ENCODE measurements at places on chromosomes 1 and 21. TPM values are rescaled to one million over a fixed set of nuclear protein-coding genes. Genes with fewer than 3 reads are reported as not detected.

Gene OR6K3
- not detected for total RNA-seq

Gene ITGB2
- 1.5 TPM for total RNA-seq

Gene EPHA2
- 31.4 TPM for total RNA-seq

Gene PROK1
- total RNA-seq, result not detected

Gene IPO9
- total RNA-seq, result 98.6 TPM

Gene KIF14
- 20.7 TPM for total RNA-seq

Gene XCL1
- total RNA-seq, result 0.53 TPM

Gene BEND5
- total RNA-seq, result 4.8 TPM

Gene MSH4
- total RNA-seq, result 0.30 TPM

Gene RNF186
- not detected for total RNA-seq

Gene SEC16B
- total RNA-seq, result 0.92 TPM

Gene LDLRAD1
- 0.09 TPM for total RNA-seq

- DNase-seq, result no peak
- no peaks in the 10 kb centered on the region for H3K36me3 ChIP-seq
- H3K27me3 ChIP-seq, result no peaks in the 10 kb centered on the region
- no peak overlapping the region for H3K4me3 ChIP-seq
- peaks cover 4% of the 10 kb centered on the region for H3K4me1 ChIP-seq
Observed at GRCh38 chr1:230540421-230541155, 101.7 kb upstream of the COG2 start.

- H3K27me3 ChIP-seq, result peaks cover 81% of the 10 kb centered on the region
- H3K4me1 ChIP-seq, result peaks cover 20% of the 10 kb centered on the region
- no peaks in the 10 kb centered on the region for H3K36me3 ChIP-seq
- no peak for DNase-seq
- no peak overlapping the region for H3K4me3 ChIP-seq
Observed at GRCh38 chr1:6414881-6415626, 4.7 kb downstream of the HES2 start.

GRCh38 chr1:197920067-197920396, 2.9 kb downstream of the LHX9 start:
- no peak for DNase-seq
- peak overlapping the region; percentile 82 for H3K4me3 ChIP-seq
- no peak overlapping the region for H3K27ac ChIP-seq
- peaks cover 97% of the 10 kb centered on the region for H3K27me3 ChIP-seq
- no peaks in the 10 kb centered on the region for H3K36me3 ChIP-seq
- peaks cover 78% of the 10 kb centered on the region for H3K4me1 ChIP-seq

GRCh38 chr1:15459771-15460707, 3.5 kb downstream of the CELA2A start:
- H3K36me3 ChIP-seq, result no peaks in the 10 kb centered on the region
- no peak overlapping the region for H3K4me3 ChIP-seq
- no peak overlapping the region for H3K27ac ChIP-seq
- no peaks in the 10 kb centered on the region for H3K27me3 ChIP-seq

DNA sequence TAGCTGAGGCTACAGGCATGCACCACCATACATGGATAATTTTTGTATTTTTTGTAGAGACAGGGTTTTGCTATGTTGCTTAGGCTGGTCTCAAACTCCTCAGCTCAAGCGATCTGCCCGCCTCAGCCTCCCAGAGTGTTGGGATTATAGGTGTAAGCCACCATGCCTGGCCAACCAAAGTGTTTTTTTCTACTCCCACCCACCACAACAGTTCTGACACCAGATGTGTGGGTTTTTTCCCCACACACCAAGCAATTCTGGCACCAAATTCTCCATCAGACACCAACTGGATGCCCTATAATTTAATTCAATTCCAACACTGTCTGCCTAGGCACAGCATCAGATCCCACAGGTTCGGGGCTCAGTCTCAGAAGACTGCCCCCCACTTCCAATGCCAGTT, 20.6 kb upstream of the KLHDC8A start:
- peaks cover 38% of the 10 kb centered on the region for H3K4me1 ChIP-seq
- no peaks in the 10 kb centered on the region for H3K36me3 ChIP-seq

GRCh38 chr21:38815060-38815405, 9.3 kb downstream of the ETS2 start:
- peak overlapping the region; percentile 75 for H3K27ac ChIP-seq
- no peaks in the 10 kb centered on the region for H3K27me3 ChIP-seq
- no peak overlapping the region for H3K4me3 ChIP-seq
- no peak for DNase-seq

DNA sequence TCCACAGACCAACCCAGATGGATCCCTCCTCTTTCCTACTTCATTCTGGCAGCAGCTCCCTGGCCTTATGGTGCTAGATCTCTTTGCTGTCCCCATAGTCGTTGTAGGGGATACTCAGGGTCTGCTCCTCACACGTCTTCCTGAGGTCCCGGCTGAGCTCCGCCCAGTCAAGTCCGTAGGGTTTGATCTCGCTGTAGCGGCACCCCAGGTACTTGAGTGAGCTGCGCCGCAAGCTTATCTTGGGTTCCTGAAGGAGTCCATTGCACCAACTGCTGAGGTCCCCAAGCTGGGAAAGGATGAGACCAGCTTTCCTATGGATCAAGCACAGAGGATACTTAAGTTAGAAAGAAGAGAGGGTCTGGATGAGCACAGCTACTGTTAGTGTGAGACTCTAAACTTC, 300.3 kb downstream of the ASTN1 start:
- no peak for DNase-seq
- H3K27ac ChIP-seq, result no peak overlapping the region
- no peaks in the 10 kb centered on the region for H3K27me3 ChIP-seq
- H3K36me3 ChIP-seq, result 0 out of 2 replicates have a peak, but pooled peaks cover 4% of the 10 kb centered on the region
- no peak overlapping the region for H3K4me3 ChIP-seq
- peaks cover 13% of the 10 kb centered on the region for H3K4me1 ChIP-seq

DNA sequence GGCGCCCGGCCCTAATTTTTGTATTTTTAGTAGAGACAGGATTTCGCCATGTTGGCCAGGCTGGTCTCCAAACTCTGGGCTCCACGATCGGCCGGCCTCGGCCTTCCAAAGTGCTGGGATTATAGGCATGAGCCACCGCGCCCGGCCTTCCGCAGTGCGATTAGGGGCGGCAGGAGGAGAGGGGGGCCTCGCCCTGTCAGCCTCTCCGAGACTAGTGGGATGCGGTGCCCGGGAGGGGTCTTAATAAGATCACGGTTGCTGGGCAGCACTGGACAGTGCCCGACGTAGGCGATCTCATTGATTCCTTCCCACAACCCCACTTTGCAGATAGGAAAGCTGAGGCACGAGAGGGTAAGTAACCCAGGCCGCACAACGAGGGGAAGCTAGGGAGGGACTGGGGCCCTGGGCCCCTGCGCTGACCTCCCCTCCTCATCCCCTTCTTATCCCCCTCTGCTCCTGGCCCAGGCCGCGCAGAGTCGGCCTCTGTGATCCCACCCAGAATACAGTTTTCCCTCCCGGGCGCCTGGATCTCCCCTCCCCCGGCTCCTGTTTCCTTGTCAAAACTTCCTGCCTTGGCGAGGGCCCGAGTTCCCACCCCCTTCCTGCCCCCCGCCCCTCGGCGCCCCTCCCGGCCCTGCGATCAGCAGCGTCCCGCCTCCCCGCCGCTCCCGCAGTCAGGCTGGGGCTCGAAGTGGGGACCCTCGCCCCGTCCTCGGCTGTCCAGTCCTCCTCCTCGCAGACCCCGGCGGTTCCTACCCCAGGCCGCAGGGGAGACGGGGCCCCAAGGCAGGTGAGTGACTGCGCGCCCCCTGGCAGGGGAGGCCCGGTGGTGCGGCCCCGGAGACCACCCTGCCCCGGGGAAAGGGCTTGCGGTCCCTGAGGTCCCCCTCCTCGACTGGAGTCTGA, at the start of gene PEAR1:
Gene PEAR1, plus strand, starts transcription at position 671 of the 906 bp plus-strand sequence. CDS start 10,209 bp downstream, outside the sequence.
- peaks cover 78% of the 10 kb centered on the region for H3K27me3 ChIP-seq
- peaks cover 23% of the 10 kb centered on the region for H3K4me1 ChIP-seq
- H3K4me3 ChIP-seq, result peak within 1 kb of the TSS; percentile 72
- peak; percentile 66 for DNase-seq
- no peak within 1 kb of the TSS for H3K27ac ChIP-seq

DNA sequence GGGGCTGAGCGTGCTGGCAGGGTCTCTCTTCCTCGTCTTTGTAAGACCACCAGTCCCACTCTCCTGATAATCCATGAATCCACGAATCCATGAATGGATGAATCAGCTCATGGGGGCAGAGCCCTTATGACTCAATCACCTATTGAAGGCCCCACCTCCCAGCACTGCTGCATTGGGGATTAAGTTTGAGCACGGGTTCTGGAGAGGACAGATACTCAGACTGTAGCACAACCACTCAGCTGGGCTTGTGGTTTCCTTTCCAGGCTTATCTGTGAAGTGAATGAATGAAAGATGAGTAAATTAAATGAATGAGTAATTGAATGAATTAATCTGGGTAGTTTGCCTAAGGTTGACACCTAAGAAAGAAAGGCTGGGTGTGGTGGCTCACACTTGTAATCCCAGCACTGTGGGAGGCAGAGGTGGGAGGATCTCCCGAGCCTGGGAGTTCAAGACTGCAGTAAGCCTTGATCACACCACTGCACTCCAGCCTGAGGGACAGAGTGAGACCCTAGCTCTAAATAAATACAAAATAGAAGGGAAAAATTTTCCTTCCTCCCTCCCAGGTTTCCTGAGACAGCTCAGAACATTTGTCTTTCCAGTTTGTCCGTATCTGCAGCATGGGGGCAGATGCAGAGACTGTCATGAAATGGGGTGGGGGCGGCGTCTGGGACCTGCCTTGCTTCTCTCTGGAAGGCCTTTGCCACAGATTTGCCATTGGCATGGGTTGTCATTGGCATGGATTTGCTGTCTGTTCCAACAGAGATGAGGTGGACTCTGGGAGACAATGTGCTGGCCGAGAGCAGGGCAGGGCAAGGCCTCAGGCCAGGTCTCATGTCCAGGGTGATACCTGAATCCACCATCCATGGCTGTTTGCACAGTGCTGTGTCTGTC, 187.7 kb upstream of the C1orf174 start:
- H3K4me3 ChIP-seq, result no peak overlapping the region
- H3K27ac ChIP-seq, result no peak overlapping the region
- DNase-seq, result no peak
- H3K36me3 ChIP-seq, result peaks cover 81% of the 10 kb centered on the region
- peaks cover 26% of the 10 kb centered on the region for H3K27me3 ChIP-seq

DNA sequence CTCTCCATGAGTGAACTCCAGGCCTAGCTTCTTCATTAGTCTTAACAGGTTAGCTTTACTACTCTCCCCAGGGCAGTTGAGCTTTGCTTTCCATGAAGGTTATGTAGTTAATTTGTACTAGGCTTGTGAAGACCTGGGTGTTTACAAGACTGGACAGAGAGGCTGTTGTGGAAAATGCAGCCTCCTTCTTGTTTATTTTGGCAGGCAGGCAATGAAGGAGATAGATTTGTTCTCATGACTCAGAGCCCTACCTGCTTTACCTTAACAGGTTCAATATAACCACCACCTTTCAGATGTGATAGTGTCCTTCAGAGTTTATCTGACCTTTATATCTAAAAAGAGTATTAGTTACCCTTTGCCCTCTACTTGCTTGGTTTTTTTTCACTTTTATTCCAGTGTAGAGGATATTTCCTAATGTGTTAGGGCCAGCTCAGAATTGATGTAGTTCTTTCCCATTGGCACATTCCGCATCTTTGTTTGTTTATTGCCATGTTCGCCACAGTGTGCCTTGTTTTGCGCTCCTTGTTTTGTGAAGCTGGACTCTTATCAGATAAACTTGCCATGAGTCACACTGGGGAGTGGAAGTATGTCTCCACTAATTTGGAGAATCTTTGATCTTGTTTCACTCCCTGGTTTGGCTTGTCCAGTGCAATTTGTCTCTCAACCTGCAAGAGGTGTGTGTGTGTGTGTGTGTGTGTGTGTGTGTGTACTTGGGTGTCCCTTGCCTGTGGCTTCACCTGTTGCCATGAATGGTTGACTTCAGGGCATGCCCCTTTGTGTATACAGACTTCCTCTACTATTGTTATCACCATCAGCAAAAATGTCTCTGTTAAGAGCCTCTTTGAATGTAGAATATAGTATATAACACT, 87.4 kb upstream of the MACF1 start:
- DNase-seq, result no peak
- peaks cover 9% of the 10 kb centered on the region for H3K36me3 ChIP-seq
- H3K4me3 ChIP-seq, result no peak overlapping the region
- H3K4me1 ChIP-seq, result peaks cover 8% of the 10 kb centered on the region
- peak overlapping the region; percentile 49 for H3K27ac ChIP-seq

GRCh38 chr1:120178799-120179756, 2.8 kb upstream of the SEC22B start:
- H3K4me1 ChIP-seq, result peaks cover 18% of the 10 kb centered on the region
- H3K36me3 ChIP-seq, result 0 out of 2 replicates have a peak, but pooled peaks cover 4% of the 10 kb centered on the region
- H3K27me3 ChIP-seq, result no peaks in the 10 kb centered on the region
- H3K4me3 ChIP-seq, result peak overlapping the region; percentile 58

GRCh38 chr1:147225193-147225730, at the start of gene FMO5:
Gene FMO5 (minus strand): TSS chr1:147225339. CDS start chr1:147225029, 310 bp downstream.
- peak within 1 kb of the TSS; percentile 71 for H3K27ac ChIP-seq
- peak; percentile 67 for DNase-seq
- H3K36me3 ChIP-seq, result no peaks in the 10 kb centered on the region
- H3K4me3 ChIP-seq, result peak within 1 kb of the TSS; percentile 97
- H3K27me3 ChIP-seq, result peaks cover 19% of the 10 kb centered on the region
- H3K4me1 ChIP-seq, result peaks cover 27% of the 10 kb centered on the region

DNA sequence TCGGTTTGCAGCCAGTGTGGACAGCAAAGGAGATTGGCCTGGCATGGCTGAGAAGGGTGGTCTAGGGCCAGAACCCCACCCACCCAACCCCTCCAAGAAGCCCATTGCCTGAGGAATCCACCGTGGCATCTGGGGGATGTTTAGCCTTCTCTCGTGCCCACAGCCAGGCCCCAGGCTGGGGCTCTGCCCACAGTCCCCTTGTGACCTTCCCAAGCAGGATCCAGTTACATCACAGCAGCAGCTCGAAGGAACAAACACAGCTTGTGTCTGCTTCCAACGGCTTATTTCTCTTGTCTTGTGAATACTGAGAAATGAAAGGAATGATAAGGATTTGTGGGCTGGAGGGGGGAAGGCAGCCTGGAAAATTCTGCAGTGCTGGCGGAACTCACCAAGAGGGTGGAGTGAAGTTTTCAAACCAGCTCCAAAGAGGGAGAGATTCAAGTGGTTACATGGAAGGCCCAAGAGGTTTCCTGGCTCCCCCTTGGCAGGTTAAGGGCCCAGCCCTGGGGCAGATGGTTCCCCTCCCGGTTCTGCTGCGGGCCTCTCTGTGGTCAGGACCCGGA, 61.6 kb downstream of the DHRS3 start:
- H3K27ac ChIP-seq, result peak overlapping the region; percentile 74
- no peak for DNase-seq
- H3K27me3 ChIP-seq, result no peaks in the 10 kb centered on the region
- peaks cover 13% of the 10 kb centered on the region for H3K4me1 ChIP-seq
- H3K36me3 ChIP-seq, result peaks cover 6% of the 10 kb centered on the region
- no peak overlapping the region for H3K4me3 ChIP-seq

DNA sequence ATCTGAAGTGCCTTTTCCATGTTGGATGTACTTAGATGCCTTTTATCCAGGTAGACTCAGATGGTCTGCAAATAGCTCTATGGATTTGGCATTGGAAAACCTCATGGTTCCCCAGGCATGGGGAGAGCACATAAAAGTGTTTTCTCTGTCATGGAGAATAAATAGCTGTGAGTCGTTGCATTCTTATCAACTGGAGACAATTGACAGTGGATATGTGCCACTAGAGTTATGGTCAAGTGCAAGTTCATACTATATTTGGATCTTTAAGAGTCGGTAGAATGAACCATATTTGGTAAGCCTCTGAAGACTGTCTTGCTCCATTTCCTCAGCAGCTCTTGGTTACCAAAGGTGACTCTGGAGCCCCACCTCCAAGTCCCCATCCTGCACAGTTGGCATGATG, 83.7 kb downstream of the ROR1 start:
- H3K4me3 ChIP-seq, result no peak overlapping the region
- H3K4me1 ChIP-seq, result peaks cover 73% of the 10 kb centered on the region
- H3K36me3 ChIP-seq, result peaks cover 11% of the 10 kb centered on the region
- no peak for DNase-seq

- no peak overlapping the region for H3K4me3 ChIP-seq
- no peak for DNase-seq
- no peaks in the 10 kb centered on the region for H3K36me3 ChIP-seq
- no peaks in the 10 kb centered on the region for H3K4me1 ChIP-seq
Observed at GRCh38 chr1:175734642-175735041, 8.8 kb downstream of the TNR start.
